ENCODE measurements at places on chromosomes 7 and 10.

DNA sequence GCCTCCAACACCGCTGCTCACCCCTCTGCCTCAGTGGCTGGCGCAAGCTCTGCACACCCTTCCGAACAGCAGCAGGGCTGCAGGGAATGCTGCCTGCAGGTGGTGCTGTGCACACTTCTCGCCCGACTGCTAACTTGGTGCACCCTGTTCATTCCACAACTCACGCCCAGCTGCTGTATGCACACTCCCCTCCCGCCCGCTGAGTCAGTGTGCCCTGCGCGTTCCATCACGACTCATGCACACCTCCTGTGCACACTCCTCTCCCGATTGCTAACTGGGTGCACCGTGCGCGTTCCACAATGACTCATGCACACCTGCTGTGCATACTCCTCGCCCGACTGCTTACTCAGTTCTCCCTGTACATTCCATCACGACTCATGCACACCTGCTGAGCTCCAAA is 21.5 kb downstream of the ADARB2 start:
- no peak overlapping the region for H3K27ac ChIP-seq
- no peaks in the 10 kb centered on the region for H3K27me3 ChIP-seq
- H3K4me3 ChIP-seq, result no peak overlapping the region
- H3K4me1 ChIP-seq, result no peaks in the 10 kb centered on the region
- peak; percentile 63 for DNase-seq
- H3K36me3 ChIP-seq, result no peaks in the 10 kb centered on the region

GRCh38 chr7:29126804-29127203 is 19.5 kb downstream of the CPVL start:
- DNase-seq, result no peak
- H3K4me3 ChIP-seq, result no peak overlapping the region
- no peaks in the 10 kb centered on the region for H3K36me3 ChIP-seq
- no peaks in the 10 kb centered on the region for H3K27me3 ChIP-seq
- H3K27ac ChIP-seq, result no peak overlapping the region

- H3K27me3 ChIP-seq, result no peaks in the 10 kb centered on the region
- no peak overlapping the region for H3K27ac ChIP-seq
- DNase-seq, result peak; percentile 78
- H3K4me3 ChIP-seq, result no peak overlapping the region
- no peaks in the 10 kb centered on the region for H3K36me3 ChIP-seq
These were observed 45.6 kb upstream of the SGCE start for GRCh38 chr7:94701555-94701973.

DNA sequence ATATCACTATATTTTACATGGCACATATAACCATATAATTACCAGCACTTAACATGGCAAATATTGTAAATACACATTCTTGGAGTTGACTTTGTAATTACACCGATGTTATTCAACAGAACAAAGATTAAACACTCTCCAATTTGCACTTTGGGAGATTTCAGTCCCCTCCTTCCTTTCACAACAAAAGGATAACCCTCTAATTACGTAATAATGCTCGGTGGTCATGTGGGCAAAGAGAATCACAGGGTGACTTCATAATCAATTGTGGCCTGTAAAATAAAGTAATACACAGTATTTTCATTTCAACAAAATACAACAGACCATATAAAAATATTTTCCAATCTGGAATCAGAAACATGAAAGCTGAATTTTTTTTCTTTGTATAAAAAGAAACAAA is 73.2 kb downstream of the RHOBTB1 start:
- H3K4me1 ChIP-seq, result no peaks in the 10 kb centered on the region
- H3K36me3 ChIP-seq, result no peaks in the 10 kb centered on the region
- H3K27ac ChIP-seq, result no peak overlapping the region
- no peak for DNase-seq
- H3K27me3 ChIP-seq, result no peaks in the 10 kb centered on the region
- no peak overlapping the region for H3K4me3 ChIP-seq

GRCh38 chr10:47380341-47381102 is 3.6 kb downstream of the ZNF488 start:
- peaks cover 3% of the 10 kb centered on the region for H3K4me1 ChIP-seq
- no peak overlapping the region for H3K27ac ChIP-seq
- DNase-seq, result no peak
- H3K27me3 ChIP-seq, result no peaks in the 10 kb centered on the region

DNA sequence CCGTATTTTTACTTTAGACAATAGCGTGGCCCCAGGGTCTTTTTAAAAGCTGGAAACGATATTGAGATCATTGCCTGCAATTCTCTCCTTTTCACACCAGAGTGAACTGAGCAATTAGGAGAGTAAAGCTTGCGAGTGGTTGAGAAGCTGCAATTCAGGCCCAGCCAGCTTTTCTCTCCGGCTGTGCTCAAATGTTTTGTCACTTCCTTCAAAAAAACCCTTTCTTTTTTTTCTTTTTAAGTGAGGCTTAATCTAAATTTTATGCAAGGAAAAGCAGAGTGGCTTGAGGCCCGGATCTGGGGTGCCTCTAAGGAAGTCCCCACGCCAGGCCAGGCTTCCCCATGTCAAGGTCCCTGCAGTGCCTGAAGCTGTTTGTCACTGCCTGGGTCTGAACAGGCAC is 433.9 kb downstream of the GLRX3 start:
- no peaks in the 10 kb centered on the region for H3K4me1 ChIP-seq
- no peak overlapping the region for H3K27ac ChIP-seq
- H3K4me3 ChIP-seq, result no peak overlapping the region
- no peaks in the 10 kb centered on the region for H3K27me3 ChIP-seq

DNA sequence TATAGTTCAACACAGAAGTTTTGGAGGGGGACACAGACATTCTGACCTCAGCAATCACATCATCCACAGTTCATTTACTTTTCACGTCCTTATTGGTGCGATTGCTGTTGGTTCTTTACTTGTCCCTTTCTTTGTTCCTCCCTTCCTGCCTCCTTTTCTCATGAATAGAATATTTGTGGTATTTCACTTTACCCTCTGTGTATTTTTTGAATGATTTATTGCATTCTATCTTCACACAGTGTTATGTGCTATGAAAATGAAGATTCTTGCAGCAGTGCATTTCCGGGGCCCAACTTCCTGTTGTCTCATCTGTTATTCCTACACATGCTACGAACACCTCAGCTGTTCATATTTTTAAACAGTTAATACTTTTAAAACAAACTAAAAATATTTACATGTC is 179.6 kb downstream of the ZMYND11 start:
- no peaks in the 10 kb centered on the region for H3K27me3 ChIP-seq
- no peak overlapping the region for H3K4me3 ChIP-seq
- no peaks in the 10 kb centered on the region for H3K4me1 ChIP-seq
- no peak overlapping the region for H3K27ac ChIP-seq
- no peaks in the 10 kb centered on the region for H3K36me3 ChIP-seq

- no peaks in the 10 kb centered on the region for H3K27me3 ChIP-seq
- no peak overlapping the region for H3K4me3 ChIP-seq
- H3K36me3 ChIP-seq, result no peaks in the 10 kb centered on the region
- peaks cover 3% of the 10 kb centered on the region for H3K4me1 ChIP-seq
These were observed 82.3 kb downstream of the COL13A1 start for GRCh38 chr10:69884024-69884367.

DNA sequence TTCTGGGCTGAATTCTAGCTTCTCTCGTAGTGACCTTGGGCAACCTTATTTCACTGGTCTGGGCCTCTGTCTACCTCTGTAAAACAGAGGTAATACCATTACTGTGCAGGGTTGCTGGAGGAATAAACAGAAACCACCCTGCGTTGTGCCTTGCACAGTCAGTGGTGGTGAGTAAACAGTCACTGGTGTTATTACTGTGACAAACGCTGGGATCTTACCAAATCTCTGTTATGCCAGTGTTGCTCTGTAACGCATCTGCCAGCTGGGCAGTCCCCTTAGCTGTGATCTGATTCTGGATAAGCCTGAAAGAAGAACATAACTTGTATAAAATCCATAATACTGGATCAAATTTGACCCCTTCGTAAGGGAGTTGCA is 49.4 kb downstream of the NOD1 start:
- no peak overlapping the region for H3K27ac ChIP-seq
- H3K4me3 ChIP-seq, result no peak overlapping the region
- no peaks in the 10 kb centered on the region for H3K4me1 ChIP-seq
- DNase-seq, result no peak
- no peaks in the 10 kb centered on the region for H3K36me3 ChIP-seq
- H3K27me3 ChIP-seq, result no peaks in the 10 kb centered on the region

GRCh38 chr10:8912108-8912507 is 857.6 kb downstream of the GATA3 start:
- H3K36me3 ChIP-seq, result no peaks in the 10 kb centered on the region
- no peaks in the 10 kb centered on the region for H3K27me3 ChIP-seq
- H3K27ac ChIP-seq, result no peak overlapping the region

GRCh38 chr7:44630792-44631457 is 24.5 kb downstream of the OGDH start:
- H3K4me3 ChIP-seq, result no peak overlapping the region
- no peak for DNase-seq
- H3K4me1 ChIP-seq, result no peaks in the 10 kb centered on the region
- H3K36me3 ChIP-seq, result no peaks in the 10 kb centered on the region
- H3K27me3 ChIP-seq, result no peaks in the 10 kb centered on the region

DNA sequence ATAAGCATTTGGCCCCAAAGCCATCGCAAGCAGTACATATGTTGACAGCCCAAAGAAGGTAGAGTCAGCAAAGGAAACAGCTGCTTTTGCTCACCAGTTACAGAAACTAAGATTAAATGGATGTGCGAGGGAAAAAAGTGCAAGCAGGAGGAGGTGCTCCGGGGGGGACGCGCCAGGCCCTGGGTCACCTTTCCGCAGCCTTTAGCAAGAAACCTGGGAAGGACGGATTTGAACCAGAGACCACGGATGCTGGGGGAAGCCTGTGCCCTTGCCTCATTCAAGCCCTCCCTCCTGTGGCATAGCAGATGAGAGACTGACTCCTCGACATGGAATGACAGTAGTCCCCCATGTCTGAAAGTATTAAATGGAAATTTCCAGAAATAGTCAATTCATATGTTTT is 405.6 kb upstream of the PRKCQ start:
- no peak overlapping the region for H3K27ac ChIP-seq
- no peaks in the 10 kb centered on the region for H3K27me3 ChIP-seq
- H3K4me1 ChIP-seq, result no peaks in the 10 kb centered on the region
- H3K36me3 ChIP-seq, result no peaks in the 10 kb centered on the region
- no peak overlapping the region for H3K4me3 ChIP-seq

DNA sequence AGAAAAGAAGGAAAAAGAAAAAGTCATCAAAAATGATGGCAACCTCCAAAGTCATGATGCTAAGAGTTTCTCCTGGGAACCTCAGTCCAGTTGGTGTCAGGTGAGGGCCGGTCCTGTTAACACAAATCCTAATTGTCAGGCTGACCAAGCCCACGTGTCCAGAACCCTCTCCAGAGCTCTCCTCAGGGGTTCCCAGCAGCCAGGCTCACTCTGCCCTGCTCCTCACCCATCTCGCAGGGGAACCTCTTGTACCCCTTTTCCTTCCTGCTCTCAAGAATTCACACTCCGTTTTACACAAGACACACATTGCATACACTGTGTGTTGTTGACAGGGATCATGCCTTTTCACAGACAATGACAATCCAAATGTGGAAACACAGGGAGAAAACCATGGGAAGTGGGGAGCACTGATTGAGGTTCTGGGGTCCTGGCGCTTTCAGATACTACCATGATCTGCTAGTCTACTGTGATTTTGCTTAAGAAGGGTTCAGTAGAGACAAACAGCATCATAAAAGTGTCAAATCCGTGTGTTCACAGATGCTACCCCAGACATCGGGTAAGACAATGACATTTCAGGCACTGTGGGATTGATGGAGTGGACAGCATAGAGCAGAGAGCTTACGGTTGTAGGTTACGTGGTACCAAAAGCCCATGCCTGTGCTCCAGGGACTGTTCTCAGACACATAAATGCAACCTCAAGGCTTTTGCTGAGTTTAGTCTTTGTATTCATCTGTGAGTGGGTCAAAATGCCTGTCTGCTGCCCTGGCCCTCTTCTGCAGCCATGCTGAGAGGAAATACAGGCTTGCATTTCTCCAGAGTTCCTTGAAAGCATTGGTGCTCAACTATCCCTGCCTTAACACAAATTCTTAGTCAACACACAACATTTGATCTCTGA is 16.0 kb downstream of the IL2RA start:
- DNase-seq, result no peak
- H3K36me3 ChIP-seq, result no peaks in the 10 kb centered on the region
- H3K27me3 ChIP-seq, result no peaks in the 10 kb centered on the region
- no peak overlapping the region for H3K4me3 ChIP-seq
- no peaks in the 10 kb centered on the region for H3K4me1 ChIP-seq
- H3K27ac ChIP-seq, result no peak overlapping the region

GRCh38 chr10:68110027-68110426 is 739 bp downstream of the MYPN start:
- no peak overlapping the region for H3K27ac ChIP-seq
- no peaks in the 10 kb centered on the region for H3K36me3 ChIP-seq
- H3K4me1 ChIP-seq, result no peaks in the 10 kb centered on the region
- no peaks in the 10 kb centered on the region for H3K27me3 ChIP-seq

GRCh38 chr10:132136097-132136521 is 50.6 kb upstream of the DPYSL4 start:
- H3K4me3 ChIP-seq, result no peak overlapping the region
- no peaks in the 10 kb centered on the region for H3K27me3 ChIP-seq
- DNase-seq, result no peak
- H3K27ac ChIP-seq, result no peak overlapping the region

DNA sequence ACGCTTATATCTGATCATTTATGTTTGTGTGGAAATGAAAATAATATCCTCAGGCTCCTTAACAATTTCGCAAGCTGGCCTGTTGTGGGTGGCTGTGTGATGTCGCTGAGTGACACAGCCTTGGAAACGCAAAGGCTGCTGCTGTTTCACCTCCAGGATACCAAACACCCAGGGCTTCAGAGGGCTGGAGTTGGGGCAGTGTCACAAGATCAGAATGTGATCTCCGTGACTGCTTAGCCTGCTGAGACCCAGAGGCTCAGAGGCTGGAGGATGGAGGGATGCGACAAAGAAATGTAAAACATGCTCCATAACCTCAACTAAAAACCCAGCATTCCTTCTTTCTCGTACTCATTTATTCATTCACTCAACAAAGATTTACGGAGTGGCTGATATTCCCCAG is 37.2 kb upstream of the BMPER start:
- H3K4me1 ChIP-seq, result peaks cover 4% of the 10 kb centered on the region
- no peak overlapping the region for H3K4me3 ChIP-seq
- H3K36me3 ChIP-seq, result no peaks in the 10 kb centered on the region
- H3K27ac ChIP-seq, result no peak overlapping the region

GRCh38 chr10:14243221-14243620 is 87.5 kb downstream of the FRMD4A start:
- H3K4me3 ChIP-seq, result no peak overlapping the region
- no peaks in the 10 kb centered on the region for H3K4me1 ChIP-seq
- no peak for DNase-seq
- no peak overlapping the region for H3K27ac ChIP-seq

DNA sequence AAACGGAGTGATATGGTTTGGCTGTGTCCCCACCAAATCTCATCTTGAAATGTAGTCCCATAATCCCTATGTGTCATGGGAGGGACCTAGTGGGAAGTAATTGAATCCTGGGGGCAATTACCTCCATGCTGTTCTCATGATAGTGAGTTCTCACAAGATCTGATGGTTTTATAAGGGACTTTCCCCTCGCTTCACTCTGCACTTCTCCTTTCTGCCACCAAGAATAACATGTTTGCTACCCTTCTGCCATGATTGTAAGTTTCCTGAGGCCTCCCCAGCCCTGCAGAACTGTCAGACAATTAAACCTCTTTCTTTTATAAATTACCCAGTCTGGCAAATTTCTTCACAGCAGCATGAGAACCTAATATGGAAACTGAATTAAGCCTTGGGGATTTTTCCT is 19.1 kb downstream of the FAM3C start:
- H3K36me3 ChIP-seq, result no peaks in the 10 kb centered on the region
- DNase-seq, result no peak

- H3K4me3 ChIP-seq, result no peak overlapping the region
- H3K27ac ChIP-seq, result no peak overlapping the region
- no peaks in the 10 kb centered on the region for H3K27me3 ChIP-seq
- H3K36me3 ChIP-seq, result no peaks in the 10 kb centered on the region
These were observed 11.7 kb downstream of the PLAC9 start for GRCh38 chr10:80144067-80144695.

- H3K4me1 ChIP-seq, result no peaks in the 10 kb centered on the region
- H3K27me3 ChIP-seq, result no peaks in the 10 kb centered on the region
- no peak for DNase-seq
These were observed 41.7 kb upstream of the OPALIN start for GRCh38 chr10:96400465-96400864.

All from mesendoderm (in vitro differentiated cells).